ENCODE measurements at places on chromosomes 4 and X. TPM values are rescaled to one million over a fixed set of nuclear protein-coding genes. Genes with fewer than 3 reads are reported as not detected.
A peak's percentile ranks its signal among the peaks of the same experiment; 100 is the strongest.

DNA sequence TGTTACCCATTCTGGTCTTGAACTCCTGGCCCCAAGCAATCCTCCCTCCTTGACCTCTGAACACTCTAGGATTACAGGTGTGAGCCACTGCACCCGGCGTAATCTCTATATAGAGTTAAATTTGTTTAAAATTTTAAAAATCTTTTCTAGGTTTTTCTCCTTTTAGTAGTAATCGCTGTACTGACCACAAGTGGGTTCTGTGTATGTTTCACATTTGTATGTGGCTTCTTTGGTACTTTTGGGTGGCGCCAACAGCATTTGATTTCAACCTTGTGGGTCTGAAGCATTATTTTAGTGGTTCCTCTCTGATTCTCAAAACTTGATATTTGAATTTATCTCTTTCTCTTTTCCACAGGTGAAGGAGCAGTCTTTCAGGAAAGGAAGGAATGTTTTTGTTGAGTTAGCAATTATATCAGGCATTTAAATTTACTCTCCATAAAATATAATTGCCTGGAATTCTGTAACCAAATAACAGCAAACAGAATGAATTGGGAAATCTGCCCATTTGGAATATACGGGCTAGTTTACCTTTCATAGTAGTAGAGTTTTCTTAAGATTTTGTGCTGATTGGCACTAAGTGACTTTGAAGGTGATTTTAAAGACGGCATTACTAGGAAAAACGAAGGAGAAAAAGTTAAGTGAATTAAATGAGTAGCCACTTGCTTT lies 29.5 kb downstream of the ARHGAP10 start:
- no peak for DNase-seq

GRCh38 chr4:146247356-146247755 lies 33.0 kb downstream of the REELD1 start:
- no peak for DNase-seq

GRCh38 chr4:29619168-29619567 lies 1101.0 kb upstream of the PCDH7 start:
- DNase-seq, result no peak

Gene VCX
- not detected for total RNA-seq

Gene MMRN1
- 0.28 TPM for total RNA-seq

DNA sequence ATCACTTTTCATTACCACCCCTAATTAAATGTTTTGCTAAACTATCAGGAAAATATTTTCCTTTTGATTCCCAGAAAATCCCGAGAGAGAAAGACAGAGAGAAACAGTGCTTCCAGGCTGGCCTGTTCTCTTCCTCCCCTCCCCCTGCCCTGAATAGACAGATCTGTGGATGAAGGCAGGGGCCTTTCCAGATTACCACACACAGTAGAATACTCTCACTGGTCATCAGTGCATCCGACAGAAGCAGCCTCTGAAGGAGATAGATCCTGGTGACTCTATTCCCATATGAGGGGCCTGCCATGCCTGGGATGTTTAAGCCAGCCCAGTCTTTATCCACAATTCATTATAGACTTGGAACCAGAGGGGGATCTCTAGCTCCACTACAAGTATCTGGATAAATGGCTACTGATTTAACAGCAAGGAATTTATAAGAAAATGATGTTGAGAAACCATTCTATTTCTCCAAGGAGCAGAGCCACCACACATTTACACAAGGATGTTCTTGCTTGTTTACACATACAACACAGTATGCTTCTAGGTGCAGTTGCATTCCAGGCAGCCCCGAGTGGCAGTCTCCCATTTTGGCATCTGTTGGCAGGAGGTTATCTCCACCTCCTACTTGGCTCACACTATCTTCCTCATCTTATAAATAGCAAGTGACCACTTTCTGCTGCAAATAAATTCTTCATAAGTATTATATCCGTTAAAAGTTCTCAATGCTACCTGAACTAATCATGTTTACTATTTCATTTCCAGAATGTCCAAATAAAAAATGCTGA lies 115.8 kb downstream of the HS6ST2 start:
- DNase-seq, result no peak

- DNase-seq, result peak; percentile 53
These were observed 1.2 kb downstream of the AKAP17A start for GRCh38 chrX:1592470-1593142.

Gene C4orf50
- 0.43 TPM for total RNA-seq

DNA sequence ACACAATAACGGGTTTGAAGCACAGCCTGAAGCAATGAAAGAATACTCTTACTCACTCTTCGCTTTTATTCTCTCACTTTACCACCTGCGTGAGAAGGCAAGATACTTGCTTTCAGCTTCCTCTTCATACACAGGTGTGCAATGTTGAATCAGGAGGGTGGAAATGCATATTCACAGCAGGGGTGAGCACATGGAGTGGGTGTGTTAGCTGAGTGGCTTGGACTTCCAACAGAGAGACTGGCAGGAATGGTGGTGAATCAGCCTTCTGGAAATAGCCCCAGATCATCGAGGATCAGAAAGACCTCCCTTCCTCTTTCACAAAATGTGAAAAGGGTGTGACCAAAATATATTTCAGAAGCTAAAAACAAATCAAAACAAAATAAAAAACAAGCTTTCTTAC lies 521.2 kb downstream of the STIM2 start:
- no peak for DNase-seq

Gene WDR17
- 0.58 TPM for total RNA-seq

Gene TMEM31
- not detected for total RNA-seq

Gene FAT4
- total RNA-seq, result 0.03 TPM

All from activated naive CD8-positive, alpha-beta T cell treated with anti-CD3 and anti-CD28 coated beads, Interleukin-2, amount 10 ng/mL, durations not matched to agents 7 days and 5 days (primary cell).